Esophagus squamous epithelium (tissue), 5 donors: ENCODE measurements at places on chromosomes 4 and X. TPM values are rescaled to one million over a fixed set of nuclear protein-coding genes. Genes with fewer than 3 reads are reported as not detected.

TEC gene
- total RNA-seq: 8.6 TPM

GRCh38 chr4:154135576-154135975 is 346.7 kb upstream of the SFRP2 start:
- H3K4me1 ChIP-seq: no peaks in the 10 kb centered on the region
- no peaks in the 10 kb centered on the region for H3K36me3 ChIP-seq
- no peak overlapping the region for H3K4me3 ChIP-seq
- no peak for DNase-seq
- no peak overlapping the region for H3K27ac ChIP-seq
- no peaks in the 10 kb centered on the region for H3K27me3 ChIP-seq

MAGEA8 gene
- total RNA-seq: not detected

DNA sequence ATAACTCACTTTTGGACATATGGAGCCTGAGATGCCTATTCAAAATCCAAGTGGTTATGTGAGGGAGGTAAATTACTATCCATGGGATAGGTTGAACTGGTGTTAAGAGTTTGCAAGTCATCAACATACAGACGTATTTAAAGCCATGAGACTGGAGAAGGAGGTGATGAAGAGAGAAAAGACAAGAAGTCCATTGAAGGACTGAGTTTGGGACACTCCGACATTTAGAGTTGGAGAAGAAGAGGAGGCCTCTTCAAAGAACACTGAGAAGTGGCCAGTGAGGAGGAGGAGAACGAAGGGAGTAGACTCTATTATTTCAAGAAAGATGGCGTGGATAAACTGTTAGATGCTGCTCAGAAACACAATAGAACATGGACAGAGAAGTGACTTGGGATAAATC is at the start of gene CNGA2:
Gene CNGA2, plus strand, starts transcription at position 301 of the 400 bp plus-strand sequence. CDS start 3,738 bp downstream, outside the sequence.
- no peak within 1 kb of the TSS for H3K27ac ChIP-seq
- H3K4me3 ChIP-seq: no peak within 1 kb of the TSS
- H3K27me3 ChIP-seq: no peaks in the 10 kb centered on the region

GRCh38 chrX:45760187-45760742 is 559.6 kb upstream of the DIPK2B start:
- DNase-seq: no peak
- H3K27ac ChIP-seq: no peak overlapping the region
- peaks cover 15% of the 10 kb centered on the region for H3K36me3 ChIP-seq
- H3K27me3 ChIP-seq: no peaks in the 10 kb centered on the region
- H3K4me1 ChIP-seq: peaks cover 76% of the 10 kb centered on the region

- H3K36me3 ChIP-seq: no peaks in the 10 kb centered on the region
- H3K27ac ChIP-seq: no peak overlapping the region
- no peak for DNase-seq
- no peaks in the 10 kb centered on the region for H3K4me1 ChIP-seq
Measured at GRCh38 chrX:7941390-7942042, 14.3 kb upstream of the PNPLA4 start.

- H3K4me3 ChIP-seq: no peak overlapping the region
- DNase-seq: no peak
- H3K4me1 ChIP-seq: no peaks in the 10 kb centered on the region
- H3K27me3 ChIP-seq: no peaks in the 10 kb centered on the region
- H3K27ac ChIP-seq: no peak overlapping the region
Measured at GRCh38 chrX:147565237-147565636, 346.5 kb upstream of the FMR1 start.

UGT2B10 gene
- not detected for total RNA-seq

FRMD7 gene
- not detected for total RNA-seq
